ENCODE measurements at places on chromosomes 5 and 9. TPM values are rescaled to one million over a fixed set of nuclear protein-coding genes. Genes with fewer than 3 reads are reported as not detected.

GRCh38 chr9:129084087-129084486 lies 3.2 kb downstream of the DOLPP1 start:
- no peak for DNase-seq

- no peak for DNase-seq
These were observed 1.8 kb downstream of the MVB12B start for GRCh38 chr9:126328407-126328806.

Gene GABRA6
- polyA plus RNA-seq, result 0.17 TPM

DNA sequence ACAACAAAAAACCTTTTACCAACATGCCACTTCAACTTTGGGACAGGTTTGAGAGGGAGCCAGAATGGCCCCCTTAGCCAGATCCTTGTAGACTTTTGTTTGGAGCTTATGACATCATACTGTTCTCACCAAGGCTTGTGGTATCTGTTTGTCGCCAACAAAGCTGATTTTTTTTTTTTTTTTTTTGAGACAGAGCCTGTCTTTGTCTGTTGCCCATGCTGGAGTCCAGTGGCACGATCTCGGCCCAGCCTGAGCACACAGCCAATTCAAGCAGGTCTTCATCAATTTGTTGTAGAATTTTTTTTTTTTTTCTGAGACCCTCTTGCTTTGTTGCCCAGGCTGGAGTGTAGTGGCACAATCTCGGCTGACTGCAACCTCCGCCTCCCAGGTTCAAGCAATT lies 26.4 kb upstream of the NTNG2 start:
- no peak for DNase-seq

- DNase-seq, result no peak
These were observed 77.5 kb upstream of the UNC5A start for GRCh38 chr5:176732736-176733405.

DNA sequence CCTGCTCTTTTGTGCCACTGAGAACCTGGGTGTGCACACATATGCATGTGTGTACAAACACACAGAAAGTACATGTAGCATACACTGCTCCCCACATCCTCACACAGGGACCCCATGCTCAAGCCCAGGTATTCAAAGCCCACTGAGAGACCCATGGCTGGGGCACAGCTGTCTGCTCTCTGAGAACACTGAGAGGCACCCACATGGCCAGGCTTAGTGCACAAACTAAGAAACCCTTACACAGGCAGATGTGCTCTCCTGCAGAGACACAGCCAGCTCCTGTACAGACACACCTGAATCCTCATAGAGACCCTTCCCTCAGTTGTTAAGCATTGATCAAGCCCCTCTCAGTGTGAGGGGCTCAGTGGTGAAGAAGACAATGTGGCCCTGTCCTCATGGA lies 92.5 kb downstream of the CACNA1B start:
- DNase-seq, result no peak

- no peak for DNase-seq
These were observed 293.2 kb downstream of the HCN1 start for GRCh38 chr5:45402804-45403455.

- DNase-seq, result no peak
These were observed 52.6 kb upstream of the TCERG1 start for GRCh38 chr5:146394486-146394885.

Gene INSL4
- not detected for polyA plus RNA-seq

- no peak for DNase-seq
These were observed 84.0 kb downstream of the RXRA start for GRCh38 chr9:134410071-134410834.

GRCh38 chr5:8523501-8523900 lies 654.6 kb downstream of the MTRR start:
- no peak for DNase-seq

- no peak for DNase-seq
These were observed 115.8 kb downstream of the MTX3 start for GRCh38 chr5:79875230-79875629.

Gene UGT3A2
- 13.6 TPM for polyA plus RNA-seq

Gene IL6ST
- 143 TPM for polyA plus RNA-seq

DNA sequence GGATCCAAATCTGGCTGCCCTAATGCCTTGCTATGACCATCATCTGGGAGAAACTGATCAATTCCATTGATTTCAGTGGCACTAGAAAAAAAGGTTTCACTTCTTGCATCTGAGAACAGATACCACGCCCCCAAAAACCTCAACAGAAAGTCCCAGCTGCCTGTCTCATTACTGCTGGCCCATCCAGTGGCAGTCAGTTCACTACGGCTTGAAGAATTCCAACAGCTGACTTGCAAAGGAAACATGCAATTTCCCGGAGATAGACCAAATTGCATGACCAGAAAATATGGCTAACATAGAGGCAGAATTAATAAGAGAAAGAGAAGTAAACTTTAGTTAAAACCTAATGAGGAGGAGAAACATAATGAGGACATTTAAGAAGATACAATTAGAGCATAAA lies 48.6 kb downstream of the UGCG start:
- no peak for DNase-seq
